ENCODE measurements at places on chromosomes 4 and X.

- no peaks in the 10 kb centered on the region for H3K4me1 ChIP-seq
- no peak overlapping the region for H3K4me3 ChIP-seq
- H3K36me3 ChIP-seq: no peaks in the 10 kb centered on the region
- no peak for DNase-seq
These were observed 77.1 kb downstream of the EIF4E start for GRCh38 chr4:98851806-98852205.

GRCh38 chr4:108930186-108930585, 167.3 kb upstream of the ETNPPL start:
- no peak for DNase-seq
- no peaks in the 10 kb centered on the region for H3K4me1 ChIP-seq
- H3K36me3 ChIP-seq: no peaks in the 10 kb centered on the region
- no peak overlapping the region for H3K27ac ChIP-seq

DNA sequence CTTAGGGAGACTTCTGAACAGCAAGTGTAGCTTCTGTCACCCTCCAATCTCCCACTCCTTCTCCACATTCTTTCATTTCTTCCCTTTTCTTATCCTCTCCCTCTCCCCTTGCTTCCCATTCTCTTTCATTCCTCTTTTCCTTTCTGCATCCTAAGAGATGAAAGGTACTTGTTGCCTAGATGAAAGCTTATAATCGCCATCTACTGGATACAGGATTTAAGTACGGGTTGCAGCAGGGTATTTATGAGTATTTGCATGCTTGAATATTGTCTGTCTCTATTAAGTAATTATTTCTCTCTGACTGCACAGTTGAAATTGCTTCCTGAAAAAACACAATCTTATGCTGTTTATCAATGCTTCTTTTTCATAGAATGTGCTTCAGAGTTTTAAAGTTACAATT, 174.0 kb upstream of the TENT5D start:
- H3K4me3 ChIP-seq: no peak overlapping the region
- H3K27me3 ChIP-seq: no peaks in the 10 kb centered on the region
- H3K36me3 ChIP-seq: no peaks in the 10 kb centered on the region
- no peaks in the 10 kb centered on the region for H3K4me1 ChIP-seq
- H3K27ac ChIP-seq: no peak overlapping the region

- H3K4me3 ChIP-seq: no peak overlapping the region
- peak; percentile 72 for DNase-seq
- no peaks in the 10 kb centered on the region for H3K36me3 ChIP-seq
- H3K27me3 ChIP-seq: no peaks in the 10 kb centered on the region
- H3K27ac ChIP-seq: no peak overlapping the region
- no peaks in the 10 kb centered on the region for H3K4me1 ChIP-seq
These were observed 80.7 kb downstream of the GPRIN3 start for GRCh38 chr4:89226665-89227574.

GRCh38 chr4:128633067-128633466, 176.4 kb upstream of the JADE1 start:
- H3K4me1 ChIP-seq: no peaks in the 10 kb centered on the region
- H3K36me3 ChIP-seq: no peaks in the 10 kb centered on the region
- peaks cover 2% of the 10 kb centered on the region for H3K27me3 ChIP-seq
- H3K4me3 ChIP-seq: no peak overlapping the region

DNA sequence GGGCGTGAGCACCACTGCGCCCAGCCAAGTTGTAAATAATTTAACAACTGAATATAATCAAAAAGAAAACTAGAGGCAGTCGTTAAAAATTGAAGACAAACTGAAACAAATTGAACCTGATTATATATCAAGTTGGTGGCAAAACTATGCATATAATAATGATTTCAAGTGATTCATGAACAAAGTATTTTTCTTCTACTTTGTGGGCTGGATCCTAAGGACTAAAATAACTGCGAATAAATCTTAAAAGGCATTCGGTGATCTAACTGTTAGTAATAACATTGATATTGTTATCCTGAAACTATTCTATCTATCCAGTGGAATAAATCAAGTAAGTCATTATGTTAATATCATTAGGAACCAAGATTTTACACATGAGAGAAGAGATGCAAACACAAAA, 21.2 kb upstream of the USP9X start:
- DNase-seq: no peak
- no peaks in the 10 kb centered on the region for H3K27me3 ChIP-seq
- H3K4me1 ChIP-seq: no peaks in the 10 kb centered on the region
- no peak overlapping the region for H3K4me3 ChIP-seq
- no peak overlapping the region for H3K27ac ChIP-seq

- H3K36me3 ChIP-seq: no peaks in the 10 kb centered on the region
- H3K4me1 ChIP-seq: no peaks in the 10 kb centered on the region
- H3K27me3 ChIP-seq: no peaks in the 10 kb centered on the region
- H3K27ac ChIP-seq: no peak overlapping the region
- no peak for DNase-seq
These were observed 66.5 kb downstream of the DMP1 start for GRCh38 chr4:87716371-87717265.

DNA sequence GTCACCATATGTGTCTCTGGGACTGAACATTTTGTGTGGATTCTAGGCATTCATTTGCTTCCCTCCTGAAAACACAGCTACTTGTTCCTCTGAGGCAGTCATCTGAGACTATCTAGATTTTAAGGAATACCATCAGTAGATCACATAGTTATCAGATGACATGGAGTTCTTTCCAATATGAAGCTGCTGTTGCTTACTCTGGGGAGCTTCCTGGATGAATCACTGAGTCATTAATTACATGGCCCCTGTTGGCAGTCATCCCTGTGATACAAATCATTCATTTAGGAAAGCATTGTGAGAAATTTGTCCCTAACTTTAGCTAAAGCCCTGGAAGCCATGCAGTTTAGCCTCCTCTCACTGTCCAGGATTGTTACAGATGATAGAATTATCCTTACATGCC, 98.2 kb upstream of the ARSJ start:
- no peak overlapping the region for H3K27ac ChIP-seq
- H3K4me3 ChIP-seq: no peak overlapping the region
- no peaks in the 10 kb centered on the region for H3K36me3 ChIP-seq
- DNase-seq: no peak

Measured in CD4-positive, alpha-beta T cell (primary cell).